ENCODE measurements at places on chromosomes 16 and 17. TPM values are rescaled to one million over a fixed set of nuclear protein-coding genes. Genes with fewer than 3 reads are reported as not detected.

The SOST gene
- total RNA-seq, result not detected

The CHAD gene
- 4.5 TPM for total RNA-seq

The KCNH4 gene
- total RNA-seq, result 0.06 TPM

The CHRNB1 gene
- total RNA-seq, result 10.7 TPM

The PYY gene
- total RNA-seq, result 79.7 TPM

The MT1G gene
- total RNA-seq, result 22.4 TPM

The KRTAP4-4 gene
- not detected for total RNA-seq

The BIRC5 gene
- total RNA-seq, result 10.1 TPM

The TNP2 gene
- not detected for total RNA-seq

The CLDN7 gene
- total RNA-seq, result 1,004 TPM

The C17orf100 gene
- total RNA-seq, result 2.0 TPM

The ABCA6 gene
- total RNA-seq, result 5.7 TPM

The DNAAF1 gene
- 0.34 TPM for total RNA-seq

The TMIGD1 gene
- 255 TPM for total RNA-seq

The PRCD gene
- total RNA-seq, result 0.92 TPM

The CDYL2 gene
- total RNA-seq, result 6.3 TPM

The TBC1D26 gene
- total RNA-seq, result not detected

The SLFN14 gene
- total RNA-seq, result not detected

- peak; percentile 59 for DNase-seq
Observed at GRCh38 chr16:90046971-90047713, 27.9 kb upstream of the DBNDD1 start.

GRCh38 chr16:13313351-13313750 is 412.0 kb downstream of the SHISA9 start:
- no peak for DNase-seq

GRCh38 chr16:75304521-75305363 is 53.3 kb upstream of the BCAR1 start:
- peak; percentile 66 for DNase-seq

DNA sequence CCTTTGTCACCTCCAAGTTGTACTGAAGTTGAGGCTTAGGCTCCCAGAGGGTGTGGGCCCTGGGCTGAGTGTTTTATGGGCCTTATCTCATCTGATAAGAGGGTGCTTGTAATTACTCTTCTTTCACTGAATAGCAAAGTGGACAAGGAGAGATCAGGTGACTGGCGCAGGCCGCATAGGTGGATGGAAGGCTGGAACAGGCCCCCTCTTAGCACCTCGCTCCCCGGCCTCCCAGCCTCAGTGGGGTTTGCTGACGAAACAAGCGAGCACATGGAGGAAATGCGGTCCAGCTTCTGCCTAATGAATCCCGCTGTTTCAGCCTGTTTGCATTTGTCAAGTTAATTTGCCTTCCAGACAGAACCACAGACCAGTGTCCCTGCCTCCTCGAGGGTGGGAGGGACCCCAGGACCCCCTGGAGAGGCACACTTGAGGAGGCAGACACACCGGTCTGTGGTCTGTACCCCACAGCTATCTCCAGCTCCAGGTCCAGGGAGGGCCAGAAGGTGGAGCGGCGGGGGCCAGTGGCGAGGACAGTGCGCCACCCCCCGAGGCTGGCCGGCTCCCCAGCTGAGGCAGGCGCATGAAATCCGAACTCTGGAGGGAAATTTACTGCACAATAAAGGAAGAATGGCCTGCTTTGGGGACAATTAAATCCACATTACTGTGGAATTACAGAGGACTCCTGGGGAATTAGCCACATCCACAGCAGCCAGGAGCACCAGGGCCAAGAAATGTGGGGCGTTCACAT is 123.4 kb downstream of the NTN1 start:
- peak; percentile 55 for DNase-seq

DNA sequence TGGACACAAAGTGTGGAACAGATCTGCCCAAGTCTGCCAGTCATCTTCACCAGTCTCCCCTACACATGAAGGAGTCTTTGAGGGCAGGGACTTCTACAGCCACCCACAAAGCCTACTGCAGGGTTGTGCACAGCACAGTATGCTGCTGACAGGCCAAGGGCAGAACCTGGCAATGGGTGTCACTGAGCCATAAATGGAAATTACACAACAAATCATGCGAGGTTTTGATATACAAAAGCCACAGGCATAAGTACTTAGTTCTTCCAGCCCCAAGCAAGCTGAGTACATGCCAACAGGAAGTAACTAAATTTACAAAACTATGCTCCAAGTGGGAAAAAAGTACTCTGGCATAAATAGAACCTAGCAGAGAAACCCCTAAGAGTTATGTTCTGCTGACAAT is 7.8 kb upstream of the PSMC3IP start:
- DNase-seq, result no peak

GRCh38 chr17:37547986-37548385 is 58.3 kb downstream of the DUSP14 start:
- no peak for DNase-seq

GRCh38 chr16:84952335-84953189 is 58.8 kb downstream of the ZDHHC7 start:
- peak; percentile 73 for DNase-seq

- DNase-seq, result peak; percentile 52
Observed at GRCh38 chr16:69326172-69326873, 4.1 kb downstream of the PDF start.

- DNase-seq, result no peak
Observed at GRCh38 chr16:7318686-7319085, 14.0 kb upstream of the RBFOX1 start.

- no peak for DNase-seq
Observed at GRCh38 chr17:7408252-7408727, 645 bp downstream of the NLGN2 start.

DNA sequence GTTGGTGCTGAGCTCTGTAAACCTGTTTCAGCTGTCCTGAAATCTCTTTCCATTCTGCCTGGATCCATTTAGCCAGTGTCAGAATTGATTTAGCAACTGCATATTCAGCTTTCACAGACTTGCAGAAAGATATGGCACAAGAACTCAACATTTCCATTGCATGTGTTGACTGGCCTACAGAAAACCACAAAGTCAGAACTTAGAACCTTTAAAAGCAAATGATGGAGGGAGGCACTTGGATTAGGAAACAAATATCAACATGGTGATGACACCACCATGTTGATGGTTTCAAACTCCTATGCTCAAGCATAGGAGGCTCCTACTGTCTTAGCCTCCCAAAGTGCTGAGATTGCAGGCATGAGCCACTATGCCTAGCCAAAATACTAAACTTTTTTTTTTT is 52.3 kb upstream of the ARL6IP1 start:
- no peak for DNase-seq

GRCh38 chr17:56786989-56787482 is 46.7 kb downstream of the C17orf67 start:
- DNase-seq, result no peak

DNA sequence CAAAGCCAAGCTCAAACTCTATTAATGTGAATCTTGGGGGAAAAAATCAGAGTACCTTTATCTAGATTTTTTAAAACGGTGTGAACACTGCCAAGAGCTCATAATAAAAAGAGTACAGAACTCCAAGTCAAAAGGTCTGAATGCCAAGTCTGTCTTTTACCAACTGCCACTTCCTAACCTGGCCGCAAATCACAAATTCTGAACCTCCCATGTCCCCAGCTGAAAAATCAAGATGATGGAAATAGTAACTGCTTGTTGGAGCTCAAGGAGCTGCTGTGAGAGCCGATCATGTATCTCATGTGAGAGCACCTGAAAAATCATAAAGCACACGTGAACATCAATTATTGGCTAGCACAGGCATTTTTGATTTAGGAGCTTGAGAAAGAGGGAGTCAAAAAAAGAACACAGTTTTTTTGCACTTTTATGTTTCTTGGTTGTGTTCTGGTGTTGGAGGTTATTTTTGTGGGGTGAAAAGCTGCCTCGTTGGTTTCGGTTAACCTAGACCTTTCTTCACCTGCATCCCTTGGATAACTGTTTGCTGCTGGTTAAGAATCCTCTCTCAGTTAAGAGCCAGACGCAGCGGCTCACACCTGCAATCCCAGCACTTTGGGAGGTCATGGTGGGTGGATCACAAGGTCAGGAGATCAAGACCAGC is 50.5 kb downstream of the GAS7 start:
- DNase-seq, result no peak

GRCh38 chr16:68744744-68745280 is 7.7 kb downstream of the CDH1 start:
- DNase-seq, result peak; percentile 89

GRCh38 chr16:87725596-87726235 is 40.1 kb downstream of the KLHDC4 start:
- DNase-seq, result no peak

GRCh38 chr17:15038656-15039055 is 226.5 kb downstream of the PMP22 start:
- DNase-seq, result no peak

- no peak for DNase-seq
Observed at GRCh38 chr17:71922439-71922838, 198.4 kb upstream of the SOX9 start.

DNA sequence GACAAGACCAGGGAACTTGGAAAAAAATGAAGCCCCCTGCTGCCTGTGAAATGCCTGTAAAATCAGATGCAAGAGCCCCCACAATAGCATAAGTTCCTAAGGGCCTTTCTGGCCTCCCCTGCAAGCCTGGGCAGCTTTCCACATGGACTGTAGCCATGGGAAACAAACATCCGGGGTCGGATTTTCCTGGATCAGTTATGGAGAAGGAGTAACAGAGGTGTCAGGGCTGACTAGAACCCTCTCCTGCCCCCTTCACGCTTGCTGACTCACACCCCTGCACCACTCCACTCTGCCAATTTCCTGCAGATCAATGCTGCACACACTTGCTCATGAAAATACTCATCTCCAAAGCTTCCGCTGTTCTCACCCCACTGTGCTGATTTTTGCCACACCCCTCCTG is 258.6 kb downstream of the CBLN1 start:
- DNase-seq, result no peak

DNA sequence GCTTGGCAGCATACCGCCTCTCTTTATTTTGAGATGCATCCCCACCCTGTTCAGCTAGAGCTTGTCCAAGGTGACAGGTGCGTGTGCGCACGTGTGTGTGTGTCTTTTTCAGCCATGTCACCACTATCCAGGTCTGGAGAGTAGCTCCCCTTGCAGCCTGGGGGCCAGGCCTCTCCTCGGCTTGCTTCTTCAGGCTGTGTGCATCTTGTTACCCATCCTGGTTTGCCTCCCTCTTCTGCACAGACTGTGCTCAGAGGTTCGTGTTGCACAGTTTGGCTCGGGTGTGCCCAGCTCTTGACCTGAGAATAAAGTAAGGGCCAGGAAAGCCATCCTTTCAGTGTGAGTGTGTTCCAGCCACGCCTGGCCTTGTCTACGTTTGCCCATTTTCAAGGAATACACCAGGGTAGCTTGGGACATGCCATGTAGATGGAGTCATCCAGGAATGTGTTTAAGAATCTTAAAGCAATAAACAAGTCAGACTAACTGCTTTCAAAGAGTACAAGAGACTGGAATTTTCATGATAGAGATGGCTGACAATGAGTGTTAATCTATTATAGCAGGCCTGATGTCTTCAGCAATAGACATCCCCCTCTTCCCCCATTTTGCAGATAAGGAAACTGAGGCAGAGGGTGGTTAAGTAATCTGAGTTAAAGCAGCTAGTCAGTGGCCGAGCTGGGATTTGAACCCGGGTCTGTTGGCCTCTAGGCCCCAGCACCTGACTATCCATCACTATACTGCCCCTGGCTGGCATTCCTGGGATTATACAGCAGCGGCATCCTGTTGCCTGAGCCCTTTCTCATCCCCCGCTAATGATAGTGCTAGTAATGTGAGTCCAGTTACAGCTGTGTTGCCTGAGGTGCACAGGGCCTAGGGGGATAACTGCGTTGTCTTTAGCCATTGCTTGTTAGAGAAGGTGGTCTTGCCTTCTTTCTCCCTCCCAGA is 77.9 kb downstream of the KSR1 start:
- DNase-seq, result no peak

DNA sequence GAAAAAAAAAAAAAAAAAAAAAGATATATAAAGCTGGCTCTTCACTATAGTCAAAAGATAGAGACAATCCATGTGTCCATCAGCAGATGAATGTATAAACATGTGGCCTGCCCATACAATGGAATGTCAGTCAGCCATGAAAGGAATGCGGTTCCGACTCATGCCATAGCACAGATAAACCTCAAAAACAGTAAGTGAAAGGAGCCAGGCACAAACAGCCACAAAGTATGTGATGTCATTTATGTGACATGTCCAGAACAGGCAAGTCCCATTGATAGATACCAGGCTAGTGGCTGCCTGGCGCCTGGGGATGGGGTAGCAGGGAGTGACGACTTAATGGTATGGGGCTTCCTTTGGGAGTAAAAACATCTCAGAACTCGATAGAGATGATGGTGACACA is 155.7 kb downstream of the CMIP start:
- DNase-seq, result no peak

- no peak for DNase-seq
Observed at GRCh38 chr17:78255029-78255656, 23.7 kb downstream of the TMEM235 start.

GRCh38 chr16:86569701-86570447 is 3.2 kb downstream of the FOXC2 start:
- no peak for DNase-seq

- peak; percentile 37 for DNase-seq
Observed at GRCh38 chr16:46918905-46919792, 35.0 kb downstream of the GPT2 start.

- DNase-seq, result no peak
Observed at GRCh38 chr16:72961115-72961832, 86.7 kb downstream of the ZFHX3 start.

- no peak for DNase-seq
Observed at GRCh38 chr16:77763994-77764393, 24.4 kb upstream of the VAT1L start.

- DNase-seq, result no peak
Observed at GRCh38 chr17:39673335-39674081, 5.3 kb downstream of the PNMT start.

DNA sequence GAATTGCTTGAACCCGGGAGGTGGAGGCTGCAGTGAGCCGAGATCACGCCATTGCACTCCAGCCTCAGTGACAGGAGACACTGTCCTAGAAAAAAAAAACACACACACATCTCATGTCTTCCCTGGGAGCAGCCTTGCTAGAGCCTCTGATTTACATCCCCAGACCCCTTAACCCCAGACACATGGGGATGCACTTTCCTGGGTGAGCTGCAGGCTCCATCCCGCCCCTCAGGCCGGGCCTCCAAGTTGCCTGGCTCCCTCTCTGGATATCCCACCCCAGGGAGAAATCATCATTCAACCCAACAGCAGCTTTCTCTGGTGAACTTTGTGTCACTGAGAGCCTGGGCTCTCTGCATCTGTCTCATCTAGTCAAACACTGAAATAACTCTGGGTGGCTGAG is 21.5 kb downstream of the SRL start:
- no peak for DNase-seq

GRCh38 chr16:88477631-88478519 is 24.8 kb downstream of the ZFPM1 start:
- no peak for DNase-seq

GRCh38 chr17:40418428-40418706 is 671 bp upstream of the TOP2A start:
- peak; percentile 50 for DNase-seq

DNA sequence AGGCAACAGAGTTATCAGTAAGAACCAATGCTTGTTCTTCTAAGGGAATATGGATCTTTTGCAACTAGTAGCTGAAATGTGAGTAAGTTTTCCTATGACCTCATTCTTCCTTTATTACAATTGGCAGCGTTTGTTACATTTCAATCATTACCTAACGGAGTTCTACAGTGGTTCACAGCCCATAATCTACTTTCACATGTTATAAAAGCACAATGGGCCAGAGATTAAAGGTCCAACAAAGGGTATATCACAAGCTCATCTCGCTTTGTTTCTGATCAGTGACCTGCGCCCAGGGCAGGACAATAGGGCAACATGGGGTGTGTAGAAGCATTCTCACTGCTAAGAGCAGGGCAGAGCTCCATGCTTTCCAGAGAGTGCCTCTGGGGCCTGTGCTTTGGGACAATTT is 279.9 kb upstream of the DYNLRB2 start:
- peak; percentile 53 for DNase-seq
